ENCODE measurements at places on chromosomes 7 and 10.
A peak's percentile ranks its signal among the peaks of the same experiment; 100 is the strongest.

DNA sequence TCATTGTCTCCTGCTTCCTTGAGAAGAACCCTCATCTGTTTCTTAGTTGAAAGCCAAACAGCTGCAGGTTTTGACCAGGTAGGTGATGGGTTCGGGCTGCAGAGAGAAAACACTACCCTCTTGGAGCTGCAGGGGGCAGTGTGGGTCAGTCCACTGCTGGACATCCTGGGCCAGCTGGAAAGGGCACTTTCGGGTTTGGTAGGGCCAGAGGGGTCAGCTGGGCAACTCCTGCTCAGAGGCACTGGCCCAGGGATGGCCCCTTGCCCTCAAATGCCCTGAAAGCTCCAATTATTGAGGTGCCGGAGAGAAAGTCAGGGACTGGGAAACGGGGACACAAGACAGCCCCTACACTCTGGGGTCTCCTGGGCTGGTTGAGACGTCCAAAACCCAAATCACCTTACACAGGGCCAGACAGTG, 90.7 kb downstream of the MKI67 start:
- peak; percentile 18 for DNase-seq

- DNase-seq: no peak
Observed at GRCh38 chr7:80097756-80098155, 36.9 kb upstream of the GNAI1 start.

- no peak for DNase-seq
Observed at GRCh38 chr10:132804785-132805426, 19.0 kb upstream of the NKX6-2 start.

- no peak for DNase-seq
Observed at GRCh38 chr10:43257347-43258210, 9.3 kb downstream of the RASGEF1A start.

DNA sequence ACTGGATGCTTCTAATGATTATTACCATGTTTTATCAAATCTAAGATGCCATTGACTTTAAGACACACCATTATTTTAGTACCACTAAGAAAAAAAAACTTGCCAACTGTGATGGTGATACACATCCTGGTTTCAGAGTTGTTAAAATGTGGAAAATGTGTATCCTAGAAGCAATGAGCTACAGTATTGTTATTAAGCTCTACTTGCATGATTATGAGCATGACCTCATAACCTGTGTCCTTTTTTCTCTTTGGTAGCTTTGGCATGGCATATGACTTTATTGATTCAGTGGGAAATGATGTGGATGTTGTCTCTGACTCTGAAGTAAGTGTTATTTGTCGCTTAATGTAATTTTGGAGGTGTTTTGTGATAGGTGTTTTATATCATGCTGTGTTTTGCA, 3.3 kb downstream of the EDRF1 start:
- no peak for DNase-seq

GRCh38 chr10:2256241-2256640, 518.9 kb upstream of the ADARB2 start:
- no peak for DNase-seq

DNA sequence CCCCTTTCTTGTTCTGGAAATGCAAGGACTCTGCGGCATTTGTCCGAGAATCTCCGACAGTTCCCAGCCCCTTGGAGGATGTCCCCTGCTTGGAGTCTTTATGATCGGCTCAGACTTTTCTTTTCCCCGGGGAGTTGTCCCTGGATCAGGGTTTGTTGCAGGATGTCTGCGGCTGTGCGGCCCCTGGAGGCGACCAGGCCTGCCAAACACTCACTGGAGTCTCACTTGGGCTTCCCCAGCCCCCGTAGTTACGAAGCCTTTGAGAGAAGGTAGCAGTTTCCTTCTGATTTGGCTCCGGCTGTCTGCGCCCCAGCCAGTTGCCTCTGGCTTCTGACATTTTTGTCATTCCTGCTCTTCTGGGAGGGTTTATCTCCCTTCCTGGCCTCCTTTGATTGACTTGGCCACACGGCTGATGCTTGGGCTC, 16.1 kb downstream of the COL26A1 start:
- DNase-seq: no peak

DNA sequence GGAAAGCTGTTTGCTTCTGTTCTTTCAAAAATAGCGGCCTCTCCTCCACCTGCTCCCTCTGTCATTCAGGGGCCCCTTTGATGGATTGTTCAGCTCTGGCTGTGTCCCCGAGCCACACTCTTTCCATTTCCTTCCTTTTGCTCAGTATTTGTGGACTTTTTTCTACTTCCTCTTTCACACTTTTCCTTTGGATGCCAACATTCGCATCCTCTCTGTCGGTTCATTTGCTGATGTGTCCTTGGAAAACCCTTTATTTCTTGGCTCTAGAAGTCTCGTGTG, 11.7 kb upstream of the PWWP2B start:
- no peak for DNase-seq

All from activated CD4-positive, CD25-positive, alpha-beta regulatory T cell treated with anti-CD3 and anti-CD28 coated beads, Interleukin-2, amount 50 U/mL, for 16 hours (primary cell).